ENCODE measurements at places on chromosomes 6 and 20. TPM values are rescaled to one million over a fixed set of nuclear protein-coding genes. Genes with fewer than 3 reads are reported as not detected.

DNA sequence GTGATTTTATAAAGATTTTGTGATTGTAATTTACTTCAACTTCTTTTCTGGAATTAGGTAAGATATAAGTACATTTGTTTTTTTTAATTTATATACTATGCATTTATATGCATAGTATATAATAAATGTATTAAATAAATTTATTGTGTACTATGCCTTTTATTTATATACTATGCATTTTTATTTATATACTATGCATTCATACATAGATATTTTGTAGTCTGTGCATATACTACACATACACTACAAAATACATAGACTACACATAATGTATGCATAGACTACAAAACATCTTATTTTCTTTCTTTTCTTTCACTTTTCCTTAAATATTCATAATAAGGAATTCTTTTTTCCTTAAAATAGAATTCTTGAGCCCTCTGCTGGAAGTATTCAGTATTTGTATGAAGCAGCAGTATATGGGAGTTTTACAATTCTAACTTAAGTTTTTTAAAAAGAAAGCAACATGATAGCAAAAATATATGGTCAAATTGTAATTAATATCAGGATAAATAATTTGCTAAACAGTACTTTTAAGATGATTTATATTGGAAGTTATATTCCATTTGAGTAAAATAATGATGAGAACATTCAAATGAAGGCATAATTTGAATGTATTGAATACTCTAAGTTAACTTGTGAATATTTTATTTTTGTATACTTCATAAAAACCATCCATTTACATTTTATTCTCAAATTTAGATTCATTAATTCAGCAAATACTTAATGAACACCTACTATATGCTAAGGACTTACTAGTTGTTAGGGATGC is 129.3 kb downstream of the KLHL32 start:
- DNase-seq = no peak

- DNase-seq = peak; percentile 24
Measured at GRCh38 chr6:166640342-166641043, 13.4 kb upstream of the RPS6KA2 start.

The OPRL1 gene
- 0.63 TPM for total RNA-seq

DNA sequence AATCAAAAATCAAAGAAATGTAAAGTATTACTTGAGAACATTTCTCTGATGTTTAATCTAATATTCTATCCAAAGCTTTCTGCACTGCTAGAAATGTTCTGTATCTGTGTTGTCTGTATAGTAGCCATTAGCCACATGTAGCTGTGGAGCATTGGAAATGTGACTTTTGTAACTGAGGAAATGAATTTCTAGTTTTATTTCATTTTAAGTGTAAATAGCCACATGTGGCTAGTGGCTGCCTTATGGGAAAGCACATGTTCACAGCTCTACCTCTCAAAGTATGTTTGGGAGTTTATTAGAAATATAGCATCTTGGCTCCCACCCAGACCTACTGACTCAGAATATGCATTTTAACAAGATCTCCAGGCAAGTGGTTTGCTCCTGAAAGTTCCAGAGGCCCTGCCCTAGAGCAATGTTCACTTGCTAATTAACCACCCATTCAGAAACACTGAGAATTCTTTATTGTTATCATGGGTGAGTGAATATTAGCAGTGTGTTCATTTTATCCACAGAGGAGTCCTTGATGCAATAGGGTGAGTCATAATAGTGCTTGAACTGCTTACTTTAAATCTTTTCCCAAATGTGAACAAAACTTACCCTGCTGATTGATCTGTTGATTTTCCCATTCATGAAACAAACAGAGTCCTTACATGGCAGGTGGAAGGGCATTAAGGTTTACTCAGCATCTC is 282.7 kb downstream of the PLCB1 start:
- no peak for DNase-seq

DNA sequence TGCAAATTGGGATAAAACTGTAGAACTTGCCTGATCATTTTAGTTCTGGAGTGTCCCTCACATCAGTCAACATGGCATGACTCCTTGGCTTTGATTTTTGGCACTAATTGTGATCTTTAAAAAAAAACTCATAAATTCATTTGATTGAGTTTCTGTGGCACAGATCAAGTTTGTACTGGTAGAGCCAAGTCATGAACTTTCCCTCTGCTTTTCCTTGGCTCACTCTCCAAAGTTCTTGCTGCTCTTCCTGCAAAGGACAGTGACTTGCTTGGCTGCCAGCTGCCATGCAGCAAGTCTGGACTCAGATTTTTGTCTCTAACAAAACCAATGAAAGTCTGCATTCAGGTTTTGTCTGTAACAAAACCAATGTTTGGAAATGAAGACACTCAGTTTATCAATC is 115.5 kb downstream of the RFX6 start:
- no peak for DNase-seq

- no peak for DNase-seq
Measured at GRCh38 chr6:144159223-144159622, 8.9 kb downstream of the STX11 start.

The CST5 gene
- not detected for total RNA-seq

GRCh38 chr6:12849809-12850198 is 133.2 kb downstream of the PHACTR1 start:
- no peak for DNase-seq

DNA sequence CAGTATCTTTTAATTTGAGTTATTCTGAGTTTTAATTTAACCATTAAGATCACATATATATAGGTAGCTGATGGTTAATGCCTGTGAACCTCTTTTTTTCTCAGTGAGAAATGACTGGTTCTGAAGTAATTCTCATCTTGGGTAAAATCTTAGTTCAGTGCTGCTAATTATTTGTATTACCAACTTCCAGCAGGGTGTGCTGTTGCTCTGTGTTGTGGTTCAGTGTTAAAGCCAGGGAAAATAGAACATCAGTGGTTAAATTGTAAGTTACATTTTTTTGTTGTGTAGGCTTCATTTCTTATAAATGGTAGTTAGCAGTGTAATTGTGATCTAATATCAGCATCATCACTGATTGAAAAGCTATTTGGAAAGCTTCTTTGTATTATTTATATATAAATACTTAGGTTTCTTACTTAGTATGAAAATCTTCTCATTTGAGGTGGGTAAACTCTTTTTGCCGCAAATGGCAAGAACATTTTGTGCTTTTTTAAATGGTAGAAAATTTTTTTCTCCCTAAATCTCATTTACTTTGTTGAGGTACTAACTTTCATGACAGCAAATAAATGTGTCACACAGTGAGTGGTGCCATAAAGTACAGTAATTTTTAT is 43.7 kb downstream of the CDC5L start:
- peak; percentile 51 for DNase-seq

DNA sequence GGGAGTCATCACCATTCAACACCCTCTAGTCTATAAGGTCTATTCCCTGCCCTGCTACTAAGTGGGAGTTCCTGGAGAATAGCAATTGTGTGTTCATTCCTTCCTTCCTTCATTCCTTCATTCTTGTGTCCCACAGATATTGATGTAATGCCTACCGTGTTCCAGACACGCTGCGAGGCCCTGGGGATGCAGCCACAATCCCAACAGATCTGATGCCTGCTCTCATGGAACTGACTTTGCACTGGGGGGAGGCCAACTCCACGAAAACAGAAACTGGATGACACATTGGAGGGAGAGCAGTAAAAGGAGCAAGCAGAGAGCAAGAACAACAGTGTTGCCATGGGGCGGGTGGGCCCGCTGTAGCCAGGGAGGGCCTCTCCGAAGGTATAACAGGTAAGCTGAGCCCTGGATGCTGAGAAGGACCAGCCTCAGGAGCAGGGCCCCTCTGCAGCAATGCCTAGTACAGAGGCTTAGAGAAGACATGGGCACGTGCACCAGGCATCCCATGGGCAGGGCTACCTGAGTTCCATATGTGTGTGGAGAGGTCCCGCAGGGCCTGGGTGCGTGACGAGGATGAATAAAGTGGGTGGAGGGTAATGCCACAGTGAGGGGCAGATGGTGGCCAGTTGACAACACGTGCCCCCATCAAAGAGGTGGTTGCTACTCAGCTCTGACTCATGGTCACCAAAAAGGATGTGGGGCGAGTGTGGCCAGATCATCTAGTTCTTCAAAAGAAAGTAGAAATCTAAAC is 173.9 kb downstream of the NFATC2 start:
- no peak for DNase-seq

GRCh38 chr20:1388741-1389483 is 3.9 kb downstream of the FKBP1A start:
- peak; percentile 17 for DNase-seq

- no peak for DNase-seq
Measured at GRCh38 chr6:160430751-160431150, 82.6 kb downstream of the SLC22A3 start.

The PLAGL2 gene
- 95.6 TPM for total RNA-seq

DNA sequence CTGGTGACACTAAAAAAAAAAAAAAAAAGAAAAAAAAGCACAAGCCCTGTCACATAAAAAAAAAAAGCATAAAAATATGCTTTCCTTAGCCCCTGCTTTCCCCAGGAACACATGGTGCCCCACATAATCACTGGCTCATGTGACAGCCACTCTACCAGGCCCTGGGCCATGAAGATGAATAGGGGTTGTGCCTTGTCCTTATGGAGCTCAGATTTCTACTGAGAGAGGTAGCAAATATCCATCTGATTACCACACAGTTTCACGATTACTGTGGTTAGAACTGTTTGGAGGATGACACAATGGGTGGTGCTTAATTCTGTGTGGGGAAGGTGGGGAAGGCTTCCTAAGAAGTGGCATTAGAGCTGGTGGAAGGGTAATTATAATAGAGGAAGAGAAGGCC is 9.3 kb downstream of the RAET1E start:
- DNase-seq = no peak

DNA sequence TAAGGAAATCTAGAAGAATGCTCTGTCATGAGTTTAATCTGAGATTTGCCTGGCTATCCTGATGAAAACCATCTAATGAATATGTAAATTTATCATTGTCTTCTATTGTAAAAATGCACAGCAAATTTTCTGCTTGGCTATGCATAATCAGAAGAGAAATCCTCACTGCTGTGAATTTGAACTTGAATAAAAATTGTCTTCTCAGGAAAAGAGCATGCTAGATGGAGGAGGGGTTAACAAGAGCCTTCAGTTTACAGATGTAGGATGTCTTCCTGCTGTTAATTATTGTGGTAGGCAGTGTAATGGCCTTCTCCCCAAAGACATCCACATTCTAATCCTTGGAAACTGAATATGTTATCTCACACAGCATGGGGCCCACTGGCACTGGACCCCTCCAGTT is 45.8 kb downstream of the ANKEF1 start:
- no peak for DNase-seq

The NKX2-2 gene
- total RNA-seq = not detected

DNA sequence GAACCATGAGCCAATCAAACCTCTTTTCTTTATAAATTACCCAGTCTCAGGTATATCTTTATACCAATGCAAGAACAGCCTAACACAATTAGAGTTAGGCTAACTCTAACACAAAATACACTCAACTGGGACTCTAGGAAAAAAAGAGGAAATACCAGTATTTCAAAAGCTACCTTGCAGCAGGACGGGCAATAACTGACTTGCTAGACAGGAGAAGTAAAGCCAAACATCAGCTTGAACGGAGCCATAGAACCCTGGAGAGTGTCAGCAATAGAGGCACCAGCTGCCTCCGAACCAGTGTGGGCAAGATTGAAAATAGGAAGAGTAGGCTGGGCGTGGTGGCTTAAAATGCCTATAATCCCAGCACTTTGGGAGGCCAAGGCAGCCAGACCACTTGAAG is 162.0 kb upstream of the SOX4 start:
- DNase-seq = no peak

- peak; percentile 73 for DNase-seq
Measured at GRCh38 chr6:35311390-35312075, 13.9 kb downstream of the DEF6 start.

GRCh38 chr6:140320081-140321080 is 945.9 kb upstream of the CITED2 start:
- no peak for DNase-seq

DNA sequence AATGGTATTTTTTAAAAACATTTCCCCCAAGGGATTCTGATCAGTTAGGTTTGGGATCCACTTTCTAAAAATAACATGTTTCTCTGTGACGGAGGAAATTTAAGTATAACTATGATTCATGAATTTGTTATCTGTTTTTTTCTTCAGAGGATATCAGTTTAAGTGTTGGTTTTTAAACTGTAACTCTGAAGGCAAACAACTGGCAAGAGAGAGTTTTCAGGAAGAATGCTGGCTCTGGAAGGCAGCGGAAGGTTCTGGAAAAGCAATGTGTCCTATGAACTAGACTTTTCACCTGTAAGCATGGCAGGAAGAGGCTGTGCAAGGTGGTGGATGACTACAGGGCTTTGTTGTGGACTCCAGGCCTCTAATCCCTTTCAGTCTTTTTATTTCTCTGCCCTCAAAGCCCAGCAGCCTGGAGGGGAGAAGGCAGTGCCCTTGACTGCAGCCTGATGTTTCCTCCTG is 153.1 kb downstream of the GMPR start:
- no peak for DNase-seq

DNA sequence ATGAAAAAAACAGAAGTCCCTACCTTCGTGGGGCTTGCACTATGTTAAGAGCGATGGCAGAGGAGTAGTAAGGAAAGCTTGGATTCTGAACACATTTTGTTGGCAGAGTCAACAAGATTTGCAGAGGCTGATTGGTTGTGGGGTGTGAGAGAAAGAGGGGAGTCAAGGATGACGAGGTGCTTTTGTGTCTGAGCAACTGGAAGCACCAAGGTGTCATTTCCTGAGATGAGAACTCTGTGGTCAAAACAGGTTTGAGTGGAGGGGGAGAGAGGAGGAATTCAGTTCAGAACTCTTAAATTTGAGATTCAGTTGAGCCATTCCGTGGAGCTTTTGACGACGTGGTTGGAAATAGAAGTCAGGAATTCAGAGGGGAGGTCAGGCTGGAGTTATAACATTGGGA is 3.5 kb downstream of the OCSTAMP start:
- DNase-seq = no peak

DNA sequence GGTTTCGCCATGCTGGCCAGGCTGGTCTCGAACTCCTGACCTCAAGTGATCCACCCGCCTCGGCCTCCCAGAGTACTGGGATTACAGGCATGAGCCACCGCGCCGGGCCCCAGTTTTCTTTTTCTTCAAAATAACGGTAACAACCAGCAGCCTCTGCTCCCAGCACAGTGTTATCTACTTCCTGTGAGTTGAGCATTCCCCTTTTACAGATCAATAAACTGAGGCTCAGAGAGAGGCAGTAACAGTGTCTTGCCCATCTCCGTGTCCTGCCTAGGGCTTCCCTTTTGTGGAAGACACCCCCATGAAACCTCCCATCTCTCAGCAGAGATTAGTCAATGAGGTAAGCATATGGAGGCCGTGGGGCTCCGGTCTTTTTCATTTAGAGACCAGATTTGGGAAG is 29.6 kb downstream of the BPIFB1 start:
- no peak for DNase-seq

DNA sequence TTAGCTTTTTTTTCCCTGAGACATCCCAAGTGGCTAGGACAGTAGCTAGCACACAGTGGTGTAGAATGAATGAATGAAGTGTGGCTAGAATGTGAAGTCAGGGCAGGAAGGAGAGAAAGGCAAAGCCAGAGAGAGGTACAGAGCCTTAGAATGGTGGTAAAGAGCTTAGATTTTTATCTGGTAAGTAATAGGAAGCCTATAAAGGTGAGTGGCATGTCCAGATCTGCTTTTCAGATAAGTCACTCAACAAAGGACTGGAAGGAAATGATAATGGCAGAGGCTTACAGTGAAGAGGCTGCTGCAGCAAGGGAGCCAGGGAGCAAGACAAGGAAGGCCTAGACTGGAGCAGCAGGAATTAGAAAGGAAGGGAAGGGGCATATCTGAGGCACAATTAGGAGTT is 96.0 kb upstream of the PRDM1 start:
- no peak for DNase-seq
